Astrocyte (in vitro differentiated cells and primary cell): ENCODE measurements at places on chromosomes 1 and 21. TPM values are rescaled to one million over a fixed set of nuclear protein-coding genes. Genes with fewer than 3 reads are reported as not detected.
A peak's percentile ranks its signal among the peaks of the same experiment; 100 is the strongest.

DNA sequence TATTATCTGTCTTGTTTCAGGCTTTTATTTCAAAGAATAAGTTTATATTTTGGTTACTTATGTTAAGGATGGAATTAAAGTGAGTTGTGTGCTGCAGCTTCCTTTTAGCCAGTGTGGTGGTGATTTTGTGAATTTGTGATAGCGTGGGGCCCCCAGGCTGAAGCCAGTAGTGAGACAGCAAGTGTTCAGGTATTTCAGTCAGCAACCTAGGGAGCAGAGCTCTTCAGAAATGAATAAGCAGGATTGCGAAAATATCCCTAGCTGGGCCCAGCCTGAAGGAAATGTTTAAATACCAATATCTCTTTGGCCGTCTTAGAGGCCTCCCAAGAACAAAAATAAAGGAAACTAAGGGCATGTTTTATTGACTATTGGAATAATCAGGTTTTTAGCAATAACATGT lies 150.8 kb upstream of the C1orf105 start:
- H3K27me3 ChIP-seq = no peaks in the 10 kb centered on the region
- DNase-seq = peak; percentile 38
- H3K27ac ChIP-seq = no peak overlapping the region
- H3K4me3 ChIP-seq = no peak overlapping the region
- H3K4me1 ChIP-seq = peaks cover 6% of the 10 kb centered on the region

GRCh38 chr1:21655748-21656147 lies 13.4 kb downstream of the RAP1GAP start:
- H3K36me3 ChIP-seq = no peaks in the 10 kb centered on the region
- DNase-seq = no peak
- no peak overlapping the region for H3K4me3 ChIP-seq
- H3K4me1 ChIP-seq = peaks cover 5% of the 10 kb centered on the region

DNA sequence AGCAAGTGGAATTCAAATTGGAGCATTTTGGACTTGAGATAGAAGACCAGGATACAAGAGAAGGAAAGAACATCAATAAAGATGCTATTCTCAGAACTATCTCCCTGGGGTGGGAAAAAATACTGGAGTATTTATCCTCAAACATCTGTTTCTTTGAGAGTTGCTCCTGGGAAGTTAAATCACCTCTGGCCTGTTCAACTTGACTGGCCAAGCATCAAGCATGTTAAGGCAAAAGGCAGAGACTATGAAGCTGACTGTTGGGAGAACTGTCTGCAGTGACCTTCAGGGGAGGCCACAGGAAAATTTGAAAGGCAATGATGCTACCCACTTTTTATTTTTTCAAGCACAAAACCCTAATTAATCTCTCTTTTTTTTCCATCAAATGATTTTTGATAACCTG lies 239.0 kb downstream of the NTNG1 start:
- H3K36me3 ChIP-seq = no peaks in the 10 kb centered on the region
- H3K4me1 ChIP-seq = peaks cover 8% of the 10 kb centered on the region
- H3K27me3 ChIP-seq = no peaks in the 10 kb centered on the region
- DNase-seq = no peak
- no peak overlapping the region for H3K27ac ChIP-seq

COL11A1 gene
- total RNA-seq = 810 and 1,029 TPM in 2 replicates

OPTC gene
- total RNA-seq = not detected in 2 replicates

OR6K3 gene
- total RNA-seq = not detected in 2 replicates
